ENCODE measurements at places on chromosomes 11 and 22.

DNA sequence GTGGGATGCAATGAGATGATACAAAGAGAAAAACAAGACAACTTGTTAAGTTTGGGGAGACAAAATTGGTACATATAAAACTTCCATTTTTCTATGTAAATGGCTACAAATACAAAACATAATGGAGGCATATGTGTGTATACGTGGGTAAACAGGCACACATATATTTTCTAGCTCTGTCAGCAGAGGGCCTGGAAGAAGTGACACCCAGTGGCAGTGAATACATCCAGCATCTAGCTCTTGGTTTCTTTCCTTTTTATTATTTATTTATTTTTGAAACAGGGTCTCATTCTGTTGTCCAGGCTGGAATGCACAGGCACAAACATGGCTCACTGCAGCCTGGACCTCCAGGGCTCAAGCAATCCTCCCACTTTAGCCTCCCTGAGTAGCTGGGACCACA is 5.0 kb upstream of the RASL10A start:
- DNase-seq = no peak

DNA sequence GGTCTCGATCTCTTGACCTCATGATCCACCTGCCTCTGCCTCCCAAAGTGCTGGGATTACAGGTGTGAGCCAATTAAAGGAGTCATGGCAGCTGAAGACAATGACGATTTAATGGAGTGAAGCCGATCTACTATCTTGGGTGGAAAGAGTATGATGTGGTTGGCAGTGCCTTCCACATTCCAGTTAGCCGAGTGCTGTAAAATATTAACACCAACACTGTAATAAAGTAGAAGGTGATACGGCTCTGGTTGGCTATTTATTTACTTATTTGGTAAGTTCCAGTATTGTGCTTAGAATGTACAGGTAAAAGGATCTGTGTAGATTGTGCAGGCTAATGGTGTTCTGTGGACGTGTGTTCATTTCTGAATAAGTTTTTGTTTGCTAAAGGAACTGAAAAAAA is 149.6 kb upstream of the MTMR2 start:
- DNase-seq = no peak

- no peak for DNase-seq
Measured at GRCh38 chr22:43535741-43536140, 123.9 kb downstream of the MPPED1 start.

DNA sequence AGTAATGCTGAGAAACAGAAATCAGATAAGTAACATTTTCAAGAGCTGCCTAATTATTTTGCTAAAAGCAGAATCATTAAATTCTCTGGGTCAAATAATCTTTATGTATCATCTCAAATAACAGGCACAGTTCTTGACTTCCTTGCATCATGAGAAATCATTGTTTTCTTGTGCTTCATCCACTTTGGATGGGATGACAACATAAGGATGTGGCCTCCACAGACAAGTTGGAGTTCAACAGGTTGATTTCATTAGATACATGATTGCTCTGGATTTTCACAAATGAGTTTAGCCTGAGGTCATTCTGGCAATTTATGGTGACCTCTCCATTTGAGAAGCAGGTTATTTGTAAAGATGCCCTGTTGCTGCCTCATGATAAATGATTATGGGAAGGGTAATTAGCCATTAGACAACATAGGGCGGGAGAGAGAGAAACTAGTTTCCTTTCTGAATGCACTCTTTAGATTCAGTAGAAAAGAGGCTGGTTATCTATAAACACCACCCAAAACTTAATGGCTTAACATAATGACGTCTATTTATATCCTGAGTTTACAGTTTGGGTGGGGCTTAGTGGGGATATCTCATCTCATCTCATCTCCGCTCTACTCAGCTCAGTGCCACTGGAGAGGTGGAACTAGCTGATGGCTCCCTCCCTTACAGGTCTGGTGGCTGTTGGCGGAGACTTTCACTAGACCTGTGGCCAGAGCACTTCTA is 35.0 kb upstream of the ADORA2A start:
- DNase-seq = no peak

DNA sequence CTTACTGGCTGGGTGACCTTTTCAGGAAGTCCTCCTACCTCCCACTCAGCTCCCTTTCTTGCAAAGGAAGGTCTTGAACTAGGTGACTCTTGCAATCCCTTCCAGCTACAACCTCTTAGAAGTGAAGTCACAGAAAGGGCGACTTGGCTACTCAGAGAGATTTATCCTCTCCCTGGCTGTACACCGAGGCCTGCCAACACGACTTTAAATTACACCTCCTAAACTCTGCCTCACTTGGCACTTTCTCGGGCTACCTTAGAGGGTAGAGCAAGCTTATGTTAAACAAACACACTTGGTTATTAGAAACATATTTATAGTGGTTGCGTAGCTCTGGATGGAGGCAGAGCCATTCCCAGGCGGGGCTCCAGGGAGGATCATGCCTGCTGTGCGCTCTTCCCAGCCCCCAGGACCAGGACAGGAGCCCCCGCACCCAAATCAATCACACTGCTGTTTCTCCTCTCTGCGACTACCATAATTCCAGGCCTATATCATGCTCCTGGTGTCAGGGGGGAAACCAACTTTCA is 358.4 kb downstream of the BUD13 start:
- no peak for DNase-seq

DNA sequence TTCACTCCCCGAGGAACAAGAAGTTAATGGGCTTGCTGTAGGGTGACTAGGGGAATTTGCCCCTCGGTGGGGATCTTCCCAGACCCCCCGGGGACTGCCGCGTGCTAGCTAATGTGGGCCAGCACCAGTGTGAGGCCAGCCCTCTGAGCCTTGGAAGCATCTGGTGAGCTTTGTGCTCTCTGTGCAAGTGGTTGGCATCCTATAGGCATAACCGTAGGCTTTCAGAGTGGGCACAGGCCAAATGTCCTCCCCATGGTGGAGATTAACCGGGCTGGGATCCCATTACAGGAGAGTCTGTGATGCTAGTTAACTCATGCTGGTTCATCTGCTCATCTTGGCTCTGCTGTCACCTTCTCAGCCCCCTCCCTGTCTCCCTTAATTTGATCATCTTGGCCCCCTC is 125.7 kb downstream of the TRIM29 start:
- DNase-seq = no peak

- DNase-seq = peak; percentile 96
Measured at GRCh38 chr22:27212617-27213177, 555.3 kb downstream of the MIAT start.
